ENCODE measurements at places on chromosomes 7 and 10. TPM values are rescaled to one million over a fixed set of nuclear protein-coding genes. Genes with fewer than 3 reads are reported as not detected.
A peak's percentile ranks its signal among the peaks of the same experiment; 100 is the strongest.

DNA sequence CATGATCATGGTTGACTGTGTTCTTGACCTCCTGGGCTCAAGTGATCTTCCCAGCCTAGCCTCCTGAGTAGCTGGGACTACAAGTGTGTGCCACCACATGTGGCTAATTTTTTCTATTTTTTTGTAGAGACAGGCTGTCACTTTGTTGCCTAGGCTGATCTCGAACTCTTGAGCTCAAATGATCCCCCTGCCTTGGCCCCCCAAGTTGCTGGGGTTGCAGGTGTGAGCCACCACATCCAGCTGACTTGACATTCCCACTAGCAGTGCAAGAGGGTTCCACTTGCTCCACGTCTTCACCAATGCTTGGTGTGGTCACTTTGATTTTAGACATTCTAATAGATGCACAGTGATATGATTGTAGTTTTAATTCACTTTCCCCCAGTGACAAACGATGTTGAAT is 25.1 kb downstream of the CYP26A1 start:
- H3K4me3 ChIP-seq: no peak overlapping the region
- H3K36me3 ChIP-seq: no peaks in the 10 kb centered on the region
- no peak for DNase-seq
- H3K27me3 ChIP-seq: no peaks in the 10 kb centered on the region

- no peaks in the 10 kb centered on the region for H3K36me3 ChIP-seq
- peaks cover 40% of the 10 kb centered on the region for H3K27me3 ChIP-seq
- H3K27ac ChIP-seq: no peak overlapping the region
- no peak for DNase-seq
- H3K4me1 ChIP-seq: peaks cover 10% of the 10 kb centered on the region
These were observed 143.2 kb upstream of the RET start for GRCh38 chr10:42933448-42934340.

- DNase-seq: no peak
- H3K27me3 ChIP-seq: peaks cover 19% of the 10 kb centered on the region
- no peak overlapping the region for H3K27ac ChIP-seq
- no peak overlapping the region for H3K4me3 ChIP-seq
- peaks cover 26% of the 10 kb centered on the region for H3K4me1 ChIP-seq
These were observed 200.5 kb upstream of the HPS1 start for GRCh38 chr10:98646998-98647917.

GRCh38 chr7:35799846-35800717 is 775 bp upstream of the SEPTIN7 start:
- peak; percentile 78 for DNase-seq
- H3K4me3 ChIP-seq: peak overlapping the region; percentile 96
- H3K4me1 ChIP-seq: peaks cover 45% of the 10 kb centered on the region
- no peaks in the 10 kb centered on the region for H3K27me3 ChIP-seq
- peak overlapping the region; percentile 99 for H3K27ac ChIP-seq
- H3K36me3 ChIP-seq: peaks cover 19% of the 10 kb centered on the region

- peaks cover under 1% of the 10 kb centered on the region for H3K27me3 ChIP-seq
- H3K36me3 ChIP-seq: no peaks in the 10 kb centered on the region
- no peak for DNase-seq
- H3K27ac ChIP-seq: no peak overlapping the region
- H3K4me1 ChIP-seq: no peaks in the 10 kb centered on the region
These were observed 33.0 kb upstream of the RET start for GRCh38 chr10:43043773-43044447.

The NEUROG3 gene
- total RNA-seq: 0.38 TPM

DNA sequence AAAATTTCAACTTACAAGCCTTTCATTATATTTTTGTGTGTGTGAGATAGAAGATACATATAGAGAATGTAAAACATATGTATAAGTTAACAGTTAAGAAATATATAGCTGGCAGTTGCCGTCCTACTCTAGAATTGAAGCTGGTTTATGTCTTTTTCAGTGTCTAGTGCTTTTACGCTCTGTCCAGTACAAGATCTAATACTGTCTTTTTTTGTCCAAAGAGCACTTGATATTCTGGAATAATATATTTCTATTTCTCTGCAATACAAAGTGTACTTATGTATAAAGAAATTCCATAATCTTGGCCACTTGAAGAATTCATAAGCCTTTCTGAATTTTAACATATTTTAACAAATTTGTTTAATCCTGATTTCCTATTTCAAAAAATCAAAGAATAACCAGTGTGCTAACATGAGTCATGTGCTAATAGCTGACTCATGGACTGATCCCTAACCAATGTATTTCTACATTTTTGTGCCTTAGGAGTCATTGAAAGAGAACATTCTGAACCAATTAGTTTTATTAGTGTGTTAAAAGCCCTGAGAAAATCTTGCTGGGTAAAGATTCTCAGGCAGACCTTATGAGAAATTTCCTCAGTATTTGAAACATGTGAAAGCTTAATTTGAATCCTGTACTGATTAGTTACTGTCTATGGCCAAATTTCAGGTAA is 73.2 kb upstream of the CCAR1 start:
- no peak overlapping the region for H3K4me3 ChIP-seq
- H3K27me3 ChIP-seq: no peaks in the 10 kb centered on the region
- DNase-seq: no peak
- H3K36me3 ChIP-seq: peaks cover 8% of the 10 kb centered on the region
- H3K27ac ChIP-seq: no peak overlapping the region

DNA sequence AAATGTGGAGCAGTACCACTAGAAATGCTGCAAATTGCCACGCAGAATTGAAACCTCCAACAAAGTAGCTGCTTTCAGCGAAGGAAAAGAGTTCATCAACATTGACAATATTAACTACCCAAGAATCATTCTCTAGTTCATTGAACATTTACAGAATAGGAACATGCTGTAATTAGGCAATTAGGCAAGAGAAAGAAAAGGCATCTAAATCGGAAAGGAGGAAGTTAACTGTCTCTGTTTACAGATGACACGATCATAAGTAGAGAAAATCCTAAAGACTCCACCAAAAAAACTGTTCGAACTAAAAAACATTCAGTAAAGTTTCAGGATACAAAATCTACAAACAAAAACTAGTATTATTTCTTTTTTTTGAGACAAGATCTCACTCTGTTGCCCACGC is 8.9 kb upstream of the PKD1L1 start:
- no peak for DNase-seq
- no peak overlapping the region for H3K27ac ChIP-seq
- no peaks in the 10 kb centered on the region for H3K27me3 ChIP-seq
- no peak overlapping the region for H3K4me3 ChIP-seq

DNA sequence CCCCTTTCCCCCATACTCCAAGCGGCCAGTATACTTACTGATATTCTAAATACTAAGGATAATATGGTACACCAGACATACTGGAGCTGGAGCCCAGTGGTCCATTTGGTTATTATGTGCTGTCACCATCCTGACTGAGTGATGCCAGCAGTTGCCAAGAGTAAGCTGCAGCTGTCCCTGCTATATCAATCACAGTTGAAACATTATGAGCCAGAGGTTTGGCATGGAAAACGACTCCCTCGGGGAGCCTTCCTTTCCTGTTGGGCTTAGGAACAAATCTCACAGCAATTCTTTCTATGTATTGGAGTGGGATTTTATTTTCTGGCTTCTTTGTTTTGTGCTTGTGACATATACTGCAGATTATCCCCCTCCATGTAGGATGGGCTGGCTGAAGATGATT is 32.6 kb downstream of the STRIP2 start:
- no peak overlapping the region for H3K4me3 ChIP-seq
- no peaks in the 10 kb centered on the region for H3K27me3 ChIP-seq
- no peaks in the 10 kb centered on the region for H3K36me3 ChIP-seq

- no peaks in the 10 kb centered on the region for H3K4me1 ChIP-seq
- no peak for DNase-seq
- no peak overlapping the region for H3K4me3 ChIP-seq
- no peaks in the 10 kb centered on the region for H3K27me3 ChIP-seq
- no peak overlapping the region for H3K27ac ChIP-seq
These were observed 16.5 kb downstream of the PLXDC2 start for GRCh38 chr10:19832699-19833098.

The PPP1R9A gene
- total RNA-seq: 1.5 TPM

- peaks cover 4% of the 10 kb centered on the region for H3K27me3 ChIP-seq
- DNase-seq: no peak
- H3K27ac ChIP-seq: no peak overlapping the region
- H3K4me3 ChIP-seq: no peak overlapping the region
- no peaks in the 10 kb centered on the region for H3K36me3 ChIP-seq
These were observed 57.8 kb downstream of the BAMBI start for GRCh38 chr10:28734938-28735759.

The LRIT1 gene
- total RNA-seq: not detected

DNA sequence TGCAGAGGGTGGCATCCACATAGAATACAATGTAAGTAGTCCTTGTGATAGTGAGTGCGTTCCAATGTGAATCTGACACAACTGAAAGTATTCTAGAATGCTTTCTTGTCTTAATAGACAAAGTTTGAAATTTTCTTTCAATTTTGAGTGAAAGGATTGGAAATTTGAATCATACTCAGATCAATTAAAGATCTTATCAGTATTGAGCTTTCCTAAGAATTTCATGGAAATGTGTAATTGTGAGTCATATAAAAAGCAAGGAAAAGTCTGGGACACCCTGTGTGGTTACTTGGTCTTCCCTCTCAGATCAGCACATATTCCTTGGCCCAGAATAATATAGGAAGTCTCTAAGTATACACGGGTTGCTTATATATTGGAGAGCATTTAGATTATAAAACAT is 99.1 kb downstream of the MBL2 start:
- H3K27ac ChIP-seq: no peak overlapping the region
- H3K4me1 ChIP-seq: no peaks in the 10 kb centered on the region
- no peak overlapping the region for H3K4me3 ChIP-seq

GRCh38 chr10:7896297-7896696 is 78.0 kb downstream of the TAF3 start:
- no peak for DNase-seq
- no peaks in the 10 kb centered on the region for H3K4me1 ChIP-seq
- no peak overlapping the region for H3K4me3 ChIP-seq
- H3K27me3 ChIP-seq: no peaks in the 10 kb centered on the region

- H3K27me3 ChIP-seq: no peaks in the 10 kb centered on the region
- H3K27ac ChIP-seq: peak overlapping the region; percentile 50
- H3K4me1 ChIP-seq: peaks cover 47% of the 10 kb centered on the region
These were observed 1.5 kb downstream of the RGS10 start for GRCh38 chr10:119541046-119541445.

DNA sequence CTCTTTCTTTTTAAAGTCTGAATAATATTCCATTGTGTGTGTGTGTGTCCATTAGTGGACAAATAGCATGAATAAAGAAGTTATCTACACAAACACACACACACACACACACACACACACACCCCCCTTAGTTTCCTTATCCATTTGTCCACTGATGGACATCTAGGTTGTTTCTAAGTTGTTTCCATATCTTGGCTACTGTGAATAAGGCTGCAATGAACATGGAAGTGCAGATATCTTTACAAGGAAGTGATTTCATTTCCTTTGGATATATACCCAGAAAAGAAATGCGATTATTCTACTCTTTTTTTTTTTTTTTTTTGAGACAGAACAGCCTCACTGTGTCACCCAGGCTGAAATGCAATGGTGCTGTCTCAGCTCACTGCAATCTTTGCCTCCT is 113.5 kb downstream of the MBL2 start:
- H3K27me3 ChIP-seq: no peaks in the 10 kb centered on the region
- no peaks in the 10 kb centered on the region for H3K36me3 ChIP-seq
- no peak overlapping the region for H3K27ac ChIP-seq
- H3K4me3 ChIP-seq: no peak overlapping the region
- no peaks in the 10 kb centered on the region for H3K4me1 ChIP-seq

DNA sequence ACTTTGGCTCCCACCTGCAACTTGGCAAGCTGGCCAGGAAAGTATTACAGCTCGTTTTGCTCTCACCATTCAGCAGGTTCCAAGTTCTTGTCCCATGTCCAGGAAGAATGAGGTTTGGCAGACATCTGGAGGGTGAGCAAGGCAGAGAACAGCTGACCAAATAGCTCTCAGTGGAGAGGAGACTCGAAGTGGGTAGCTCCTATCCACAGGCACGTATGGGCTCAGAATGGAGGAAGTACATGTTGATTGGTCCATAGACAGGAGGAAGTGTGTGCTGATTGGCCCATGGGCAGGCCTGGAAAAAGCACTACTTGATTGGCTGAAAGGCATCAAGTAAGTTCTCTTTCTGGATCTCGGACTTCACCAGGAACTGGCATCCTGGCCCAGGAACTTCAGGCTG is 3.0 kb upstream of the NCAPG2 start:
- H3K4me3 ChIP-seq: no peak overlapping the region
- no peak overlapping the region for H3K27ac ChIP-seq
- H3K27me3 ChIP-seq: peaks cover 2% of the 10 kb centered on the region
- no peak for DNase-seq

GRCh38 chr10:70445718-70446657 is 4.5 kb upstream of the NODAL start:
- H3K36me3 ChIP-seq: no peaks in the 10 kb centered on the region
- DNase-seq: no peak
- peaks cover 25% of the 10 kb centered on the region for H3K27me3 ChIP-seq
- no peak overlapping the region for H3K4me3 ChIP-seq
- peaks cover 6% of the 10 kb centered on the region for H3K4me1 ChIP-seq

DNA sequence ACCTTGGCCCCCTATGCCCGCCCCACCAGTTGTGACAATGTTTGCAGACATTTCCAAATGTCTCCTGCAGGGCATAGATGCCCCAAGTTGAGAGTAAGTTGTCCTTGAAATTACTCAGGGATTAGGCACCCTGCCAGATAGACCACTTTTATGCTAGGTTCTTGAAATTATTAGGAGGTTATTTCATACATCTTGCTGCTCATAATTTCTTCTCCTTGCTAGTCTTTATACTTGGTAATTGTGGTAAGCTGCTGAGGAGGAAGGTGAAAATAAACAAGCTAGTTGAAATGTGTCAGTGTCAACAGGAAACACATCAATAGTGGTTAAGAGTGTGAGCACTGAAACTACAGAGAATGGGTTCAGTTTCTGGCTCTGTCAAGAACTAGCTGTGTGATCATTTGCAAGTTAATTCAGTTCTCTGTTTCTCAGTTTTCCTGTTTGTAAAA is 63.7 kb upstream of the AOAH start:
- no peak for DNase-seq
- H3K36me3 ChIP-seq: no peaks in the 10 kb centered on the region
- no peak overlapping the region for H3K27ac ChIP-seq
- peaks cover 17% of the 10 kb centered on the region for H3K4me1 ChIP-seq
- H3K27me3 ChIP-seq: no peaks in the 10 kb centered on the region
- H3K4me3 ChIP-seq: no peak overlapping the region

The SPDYE8 gene
- not detected for total RNA-seq

The CC2D2B gene
- 1.2 TPM for total RNA-seq

All from activated B cell treated with CpG ODN at 0.5 μM for 24 hours (primary cell).